ENCODE measurements at places on chromosomes 11 and 22.

DNA sequence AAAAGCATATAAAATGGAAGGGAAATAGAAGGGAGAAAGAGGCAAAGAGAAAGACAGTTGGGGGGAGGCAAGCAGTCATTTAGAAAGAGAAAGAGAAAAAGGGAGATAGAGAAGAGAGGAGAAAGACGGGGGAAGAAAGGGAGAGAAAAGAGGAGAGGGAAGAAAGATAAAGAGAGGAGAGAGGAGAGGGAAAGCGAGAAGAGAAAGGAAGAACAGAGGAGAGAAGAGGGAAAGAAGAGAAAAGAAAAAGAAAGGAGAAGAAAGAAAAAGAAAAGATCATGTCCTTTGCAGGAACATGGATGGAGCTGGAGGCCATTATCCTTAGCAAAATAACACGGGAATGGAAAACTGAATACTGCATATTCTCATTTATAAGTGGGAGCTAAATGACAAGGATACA lies 247.7 kb downstream of the MIAT start:
- no peak for DNase-seq

DNA sequence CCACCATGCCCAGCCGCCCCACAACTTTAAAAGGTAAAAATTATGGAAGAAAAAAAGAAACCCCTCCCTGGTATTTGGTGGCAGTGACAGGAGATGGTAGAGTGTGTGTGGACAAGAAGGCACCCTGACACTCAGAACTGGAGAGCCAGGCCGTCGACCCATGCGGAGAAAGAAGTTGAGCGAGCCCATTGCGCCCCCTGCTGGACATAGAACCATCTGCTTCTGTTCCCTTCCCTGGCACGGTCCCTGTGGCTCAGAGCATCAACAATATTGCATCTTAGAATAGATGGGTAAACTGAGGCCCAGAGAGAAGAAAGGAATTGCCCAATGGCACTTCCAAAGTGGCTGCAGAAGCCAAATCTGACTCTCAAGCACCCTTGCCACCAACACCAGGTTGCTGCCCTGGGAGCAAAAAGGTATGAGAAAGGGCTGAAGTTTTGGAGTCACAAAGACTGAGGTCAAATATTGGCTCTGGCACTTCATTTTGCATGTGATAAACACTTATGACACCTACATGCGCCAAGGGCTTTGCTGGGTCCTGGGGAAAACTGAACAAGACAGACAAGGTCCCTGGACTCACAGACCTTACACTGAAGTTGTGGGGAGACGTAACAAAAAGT lies 8.6 kb downstream of the MRPL11 start:
- peak; percentile 66 for DNase-seq

GRCh38 chr11:116918925-116919655 lies 81.7 kb upstream of the APOA1 start:
- DNase-seq = no peak

- no peak for DNase-seq
Observed at GRCh38 chr11:128909438-128910125, 18.4 kb downstream of the KCNJ5 start.

DNA sequence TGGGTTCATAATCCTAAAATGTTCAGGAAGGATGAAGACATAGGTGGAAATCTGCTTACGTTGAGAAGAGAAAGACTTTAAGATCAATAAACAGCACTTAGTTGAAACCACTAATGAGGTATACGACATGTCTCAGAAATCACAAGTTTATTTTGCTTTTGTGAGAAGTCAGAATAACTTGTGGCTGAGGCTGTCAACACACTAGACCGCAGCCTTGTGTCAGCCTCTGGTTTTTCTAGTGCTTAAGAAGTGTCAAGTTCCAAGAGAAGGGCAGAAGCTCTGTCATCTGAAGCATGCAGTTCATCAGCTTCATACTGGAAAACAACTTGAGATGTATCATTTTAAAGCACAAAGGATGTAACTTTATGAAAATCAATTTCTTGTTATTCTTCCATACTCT lies 420.9 kb downstream of the METTL15 start:
- no peak for DNase-seq

- DNase-seq = no peak
Observed at GRCh38 chr11:5258543-5259262, 4.1 kb upstream of the HBG2 start.

DNA sequence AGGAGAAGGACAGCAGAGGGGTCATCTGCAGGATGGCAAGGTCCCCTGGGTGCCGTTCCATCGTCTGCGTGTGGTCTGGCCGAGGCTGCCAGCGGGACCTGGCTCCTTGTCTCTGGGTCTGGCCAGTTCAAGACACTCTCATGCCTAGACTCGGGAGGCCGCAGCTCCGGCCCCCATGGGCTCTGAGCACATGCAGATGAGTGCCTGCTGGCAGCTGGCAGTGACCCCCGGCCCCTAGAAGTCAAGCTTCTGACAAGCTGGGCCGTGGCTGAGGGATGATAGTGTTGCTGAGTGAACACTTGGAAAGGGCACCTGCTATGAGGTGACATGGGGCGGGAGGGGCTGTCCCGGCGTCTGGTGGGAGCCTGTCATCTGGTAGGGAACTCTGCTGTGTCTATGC lies 1180.6 kb downstream of the BRD1 start:
- DNase-seq = no peak

DNA sequence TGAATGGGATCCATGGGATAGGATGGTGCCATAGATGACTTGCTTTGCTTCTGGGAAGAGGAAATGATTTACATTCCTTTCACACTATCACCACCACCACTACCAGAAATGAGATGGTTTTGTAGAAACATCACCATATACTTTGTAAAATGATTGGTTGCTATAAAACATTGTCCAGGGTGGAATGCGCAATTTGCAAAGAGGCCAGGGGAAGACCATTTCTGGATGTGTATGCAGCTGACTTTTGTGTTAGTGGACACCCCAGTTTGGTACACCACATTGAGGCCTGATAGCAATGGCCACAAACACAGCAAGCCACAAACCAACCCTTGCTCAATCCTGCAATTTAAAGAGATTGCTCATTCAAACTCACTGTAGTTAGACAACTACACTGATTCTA lies 56.7 kb upstream of the RCN1 start:
- DNase-seq = no peak

DNA sequence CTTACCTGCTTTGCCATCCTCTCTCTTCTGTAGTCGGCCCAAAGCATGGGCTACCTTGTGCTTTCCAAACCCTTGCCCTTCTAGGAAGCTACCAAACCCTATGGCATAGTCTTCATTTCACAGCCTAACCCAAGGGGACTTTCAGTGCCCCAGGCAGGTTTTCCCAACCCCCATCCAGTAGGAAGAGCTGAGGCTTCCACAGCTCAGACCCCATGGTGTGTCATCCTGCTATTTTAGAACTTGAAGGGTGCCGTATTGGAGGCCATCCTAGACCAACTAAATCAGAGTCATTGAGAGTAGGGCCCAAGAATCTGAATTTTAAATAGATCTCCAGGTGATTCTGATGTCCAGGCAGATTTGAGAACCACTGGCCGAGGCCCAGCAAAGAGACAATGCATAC lies 31.9 kb upstream of the TUB start:
- DNase-seq = no peak

DNA sequence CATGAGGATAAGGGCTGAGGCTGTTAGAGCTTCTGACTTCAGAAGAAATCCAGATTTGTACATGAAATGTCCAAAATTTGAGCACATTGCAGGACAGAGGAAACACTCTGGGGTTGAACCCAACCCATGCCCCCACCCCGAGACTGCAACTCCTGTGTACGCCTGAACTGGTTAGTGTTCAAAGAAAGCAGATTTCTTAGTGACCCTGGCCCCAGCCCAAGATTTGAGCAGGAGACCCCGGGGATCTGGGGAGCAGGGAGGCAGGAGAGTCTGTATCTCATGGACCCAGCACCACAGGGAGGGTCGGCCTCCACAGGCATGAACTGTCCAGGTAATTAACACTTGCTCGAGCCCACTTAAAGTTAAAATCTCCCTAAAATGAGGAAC lies 69.3 kb upstream of the WNT7B start:
- DNase-seq = no peak

- DNase-seq = peak; percentile 22
Observed at GRCh38 chr11:100687054-100687629, at the start of gene ARHGAP42. Gene ARHGAP42 (plus strand): TSS chr11:100687288. CDS start chr11:100687679, 391 bp downstream.

GRCh38 chr11:46387919-46388618 lies 3.5 kb downstream of the CHRM4 start:
- no peak for DNase-seq

DNA sequence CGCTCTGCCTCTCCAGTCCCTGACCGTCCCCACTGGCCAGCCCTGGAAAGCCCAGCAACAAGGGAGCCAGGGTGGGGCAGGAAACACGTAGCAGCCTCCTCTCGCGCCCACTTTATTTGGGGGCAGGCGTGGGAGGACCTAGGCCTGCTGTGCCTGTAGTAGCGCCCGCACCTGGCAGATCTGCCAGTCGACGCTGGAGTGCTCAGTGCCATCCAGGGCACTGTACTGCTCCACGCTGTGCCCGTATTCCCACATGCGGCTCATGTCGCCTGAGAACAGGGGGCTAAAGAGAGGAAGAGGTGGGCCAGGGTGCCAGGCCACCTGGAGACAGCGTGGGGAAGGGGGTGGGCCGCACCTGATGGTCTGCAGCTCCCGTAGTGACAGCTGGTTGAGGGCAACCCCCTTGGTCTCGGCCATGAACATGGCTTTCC lies 17.0 kb upstream of the DRICH1 start:
- no peak for DNase-seq

DNA sequence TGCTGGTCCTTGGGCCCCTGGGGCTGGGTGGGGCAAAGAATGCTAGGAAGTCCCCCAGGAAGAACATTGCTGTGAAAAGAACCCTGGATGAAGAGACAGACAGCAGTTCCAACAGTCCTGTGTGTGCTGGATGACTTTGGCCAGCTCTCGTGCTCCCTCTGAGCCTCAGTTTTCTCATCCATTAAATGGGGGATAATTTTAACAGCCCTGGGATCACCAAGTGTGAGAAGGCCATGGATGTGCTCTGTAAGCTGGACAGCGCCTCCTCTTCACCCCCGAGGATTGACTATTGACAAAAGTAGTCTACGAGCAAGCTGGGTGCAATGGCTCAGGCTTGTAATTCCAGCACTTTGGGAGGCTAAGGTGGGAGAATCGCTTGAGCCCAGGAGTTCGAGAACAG lies 2.5 kb downstream of the LARGE2 start:
- no peak for DNase-seq

DNA sequence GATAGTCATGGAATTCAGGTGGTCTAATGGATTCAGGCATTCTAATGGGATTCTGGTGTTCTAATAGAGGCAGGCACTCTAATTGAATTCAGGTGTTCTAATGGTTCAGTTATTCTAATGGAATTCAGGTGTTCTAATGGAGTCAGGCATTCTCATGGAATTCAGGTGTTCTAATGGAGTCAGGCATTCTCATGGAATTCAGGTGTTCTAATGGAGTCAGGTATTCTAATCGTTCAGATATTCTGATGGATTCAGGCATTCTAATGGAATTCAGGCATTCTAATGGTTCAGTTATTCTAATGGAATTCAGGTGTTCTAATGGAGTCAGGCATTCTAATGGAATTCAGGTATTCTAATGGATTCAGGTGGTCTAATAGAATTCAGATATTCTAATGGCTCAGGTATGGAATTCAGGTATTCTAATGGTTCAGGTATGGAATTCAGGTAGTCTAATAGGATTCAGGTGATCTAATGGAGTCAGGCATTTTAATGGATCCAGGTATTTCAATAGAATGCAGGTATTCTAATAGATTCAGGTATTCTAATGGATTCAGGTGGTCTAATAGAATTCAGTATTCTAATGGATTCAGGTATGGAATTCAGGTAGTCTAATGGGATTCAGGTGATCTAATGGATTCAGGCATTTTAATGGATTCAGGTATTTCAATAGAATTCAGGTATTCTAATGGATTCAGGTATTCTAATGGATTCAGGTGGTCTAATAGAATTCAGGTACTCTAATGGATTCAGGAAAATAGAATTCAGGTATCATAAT lies 22.0 kb upstream of the PHF21B start:
- no peak for DNase-seq

GRCh38 chr11:61303725-61304124 lies 8.6 kb upstream of the VWCE start:
- DNase-seq = no peak

GRCh38 chr11:72026090-72026489 lies 27.4 kb downstream of the IL18BP start:
- no peak for DNase-seq

- no peak for DNase-seq
Observed at GRCh38 chr11:128205796-128206195, 381.6 kb downstream of the ETS1 start.

DNA sequence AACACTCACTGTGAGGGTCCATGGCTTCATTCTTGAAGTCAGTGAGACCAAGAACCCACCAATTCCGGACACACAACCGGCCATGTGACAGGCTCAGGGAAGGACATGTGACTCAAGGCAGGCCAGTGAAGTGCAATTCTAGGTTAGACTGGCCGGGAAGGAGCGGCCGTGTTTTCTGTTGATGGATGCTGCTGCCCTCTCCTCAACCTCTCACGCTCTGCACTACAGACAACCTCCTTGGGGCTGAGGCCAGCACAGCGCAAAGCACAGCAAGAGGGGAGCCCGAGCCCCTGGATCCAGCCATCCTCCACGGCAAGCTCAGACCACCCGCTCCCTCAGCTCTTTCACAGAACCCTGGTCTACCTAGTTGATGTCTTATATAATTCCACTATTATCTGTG lies 2.8 kb downstream of the NUDT8 start:
- no peak for DNase-seq

GRCh38 chr11:115126515-115127208 lies 377.6 kb downstream of the CADM1 start:
- DNase-seq = no peak

DNA sequence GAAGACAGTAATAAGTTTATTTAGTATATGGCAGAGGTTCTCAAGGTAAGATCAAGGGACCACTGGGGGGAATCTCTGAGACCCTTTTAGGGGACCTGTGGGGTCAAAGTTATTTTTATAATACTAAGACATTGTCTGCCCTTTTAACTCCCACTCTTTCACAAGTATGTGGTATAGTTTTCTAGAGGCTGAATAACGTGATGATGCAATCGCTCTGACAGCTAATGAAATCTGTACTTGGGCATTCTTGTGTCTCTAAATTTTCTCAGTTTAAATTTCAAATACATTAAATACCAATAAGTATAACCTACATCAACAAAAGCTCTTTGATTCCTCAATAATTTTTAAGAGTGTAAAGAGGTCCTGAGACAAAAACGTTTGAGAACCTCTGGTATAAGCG lies 147.9 kb downstream of the ATG16L2 start:
- DNase-seq = no peak

DNA sequence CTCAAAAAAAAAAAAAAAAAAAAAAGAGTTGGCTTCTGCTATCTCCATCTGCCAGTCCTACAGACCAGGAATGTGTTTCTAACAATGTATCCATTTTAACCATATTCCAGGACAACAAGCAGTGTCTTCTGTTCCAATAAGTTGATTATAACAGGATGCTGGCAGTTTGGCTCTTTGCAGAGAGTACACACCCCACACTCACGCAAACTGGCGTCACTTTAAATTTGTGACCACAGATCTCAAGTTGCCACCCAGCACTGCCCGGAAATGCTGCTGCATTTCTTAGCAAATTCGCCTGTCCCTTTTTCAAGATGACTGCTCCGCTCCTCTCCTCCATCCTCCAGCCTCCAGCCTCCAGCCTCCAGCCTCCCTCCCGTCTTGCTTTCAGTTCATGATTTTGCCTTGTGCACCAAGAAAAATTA lies 44.3 kb downstream of the SCGB1A1 start:
- no peak for DNase-seq

Data from NCI-H774 (cell line).